Activated T-helper 9 cell treated with anti-CD3 and anti-CD28 coated beads, Interleukin-2, amount 50 U/mL, for 16 hours (primary cell): ENCODE measurements at places on chromosomes 16 and 17.

DNA sequence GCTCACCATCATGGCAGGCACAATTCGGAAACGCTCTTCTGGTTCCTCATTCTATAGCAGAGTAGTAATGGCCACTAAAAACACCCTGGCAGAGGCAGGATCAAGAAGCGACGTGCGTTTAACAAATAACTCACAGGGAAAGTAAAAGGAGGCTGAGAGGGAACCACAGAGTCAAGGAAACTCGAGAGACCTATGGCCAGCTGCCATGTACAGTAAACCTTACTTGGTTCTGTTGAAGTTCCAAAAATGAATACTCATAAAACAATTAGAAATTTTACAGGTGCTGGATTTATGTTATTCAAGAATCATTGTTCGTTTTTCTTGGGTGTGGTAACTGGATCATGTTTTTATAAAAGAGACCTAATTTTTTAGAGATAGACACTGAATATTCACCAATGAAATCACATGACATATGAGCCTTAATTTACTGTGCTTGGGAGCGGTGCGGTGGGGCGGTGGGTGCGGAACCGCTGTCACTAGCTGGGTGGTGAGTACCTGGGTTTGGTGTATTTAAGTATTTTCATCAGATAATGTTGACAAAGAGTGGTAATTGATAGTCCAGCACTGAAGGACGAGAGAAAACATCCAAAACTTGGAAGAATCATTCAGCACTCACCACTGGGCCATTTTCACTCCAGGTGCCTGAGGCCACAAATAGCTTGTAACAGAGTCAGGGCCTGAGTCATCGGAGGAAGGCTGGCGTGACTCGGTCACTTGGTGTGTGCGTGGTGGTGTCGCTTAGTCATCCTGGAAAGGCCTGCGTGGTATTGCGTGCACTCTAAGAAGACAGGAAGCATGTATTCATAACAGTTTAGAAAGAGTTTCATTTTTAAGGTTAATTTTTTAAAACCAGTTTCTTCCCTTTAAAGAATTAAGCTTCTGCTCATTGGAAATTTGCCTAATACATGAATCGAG lies 135.4 kb upstream of the CHMP6 start:
- peak; percentile 82 for DNase-seq

DNA sequence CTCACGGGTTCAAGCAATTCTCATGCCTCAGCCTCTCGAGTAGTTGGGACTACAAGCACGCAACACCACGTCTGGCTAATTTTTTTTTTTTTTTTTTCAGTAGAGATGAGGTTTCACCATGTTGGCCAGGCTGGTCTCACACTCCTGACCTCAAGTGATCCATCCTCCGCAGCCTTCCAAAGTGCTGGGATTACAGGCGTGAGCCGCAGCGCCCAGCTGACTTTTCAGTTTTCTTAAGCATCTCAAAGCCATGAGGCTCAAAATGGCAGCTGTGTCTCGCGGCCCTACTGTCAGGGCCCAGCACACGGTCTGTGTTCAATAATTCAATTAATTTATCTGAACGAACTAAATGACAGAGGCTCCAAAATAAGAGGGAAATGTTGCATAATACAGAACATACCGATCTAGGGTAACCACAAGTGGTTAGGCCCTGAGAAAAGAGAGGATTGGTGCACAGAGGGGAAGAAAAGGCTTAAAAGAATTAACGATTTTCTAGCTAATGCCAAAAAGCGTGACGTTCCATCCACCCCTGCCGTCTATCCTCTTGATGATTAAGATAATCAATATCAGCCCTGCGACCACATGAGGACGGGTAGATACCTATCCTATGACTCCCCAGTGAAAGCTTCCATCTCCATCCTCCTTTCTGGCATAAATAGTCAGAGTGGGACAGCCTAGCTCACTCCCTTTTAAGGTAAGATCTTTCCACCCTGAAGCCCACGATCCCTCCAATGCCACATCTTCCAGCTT lies 136.9 kb downstream of the SLC39A11 start:
- DNase-seq, result no peak

DNA sequence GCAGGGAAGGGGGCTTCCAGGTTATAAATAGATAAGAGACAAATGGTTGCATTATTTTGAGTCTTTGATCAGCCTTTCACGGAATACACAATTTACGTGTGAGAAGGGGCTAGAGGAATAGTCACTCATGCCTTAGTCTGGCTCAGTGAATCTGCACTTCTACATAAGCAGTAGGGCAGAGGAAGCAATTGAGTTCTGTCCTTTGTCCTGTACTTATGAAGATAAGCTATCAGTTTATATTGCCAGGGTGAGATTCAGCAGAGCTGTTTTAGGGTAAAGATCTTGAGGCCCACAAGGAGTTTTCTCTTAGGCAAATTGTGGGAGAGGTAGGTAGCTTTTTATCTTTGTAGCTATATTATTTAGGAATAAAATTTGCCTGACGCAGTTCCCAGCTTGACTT lies 33.3 kb downstream of the TOM1L1 start:
- no peak for DNase-seq

DNA sequence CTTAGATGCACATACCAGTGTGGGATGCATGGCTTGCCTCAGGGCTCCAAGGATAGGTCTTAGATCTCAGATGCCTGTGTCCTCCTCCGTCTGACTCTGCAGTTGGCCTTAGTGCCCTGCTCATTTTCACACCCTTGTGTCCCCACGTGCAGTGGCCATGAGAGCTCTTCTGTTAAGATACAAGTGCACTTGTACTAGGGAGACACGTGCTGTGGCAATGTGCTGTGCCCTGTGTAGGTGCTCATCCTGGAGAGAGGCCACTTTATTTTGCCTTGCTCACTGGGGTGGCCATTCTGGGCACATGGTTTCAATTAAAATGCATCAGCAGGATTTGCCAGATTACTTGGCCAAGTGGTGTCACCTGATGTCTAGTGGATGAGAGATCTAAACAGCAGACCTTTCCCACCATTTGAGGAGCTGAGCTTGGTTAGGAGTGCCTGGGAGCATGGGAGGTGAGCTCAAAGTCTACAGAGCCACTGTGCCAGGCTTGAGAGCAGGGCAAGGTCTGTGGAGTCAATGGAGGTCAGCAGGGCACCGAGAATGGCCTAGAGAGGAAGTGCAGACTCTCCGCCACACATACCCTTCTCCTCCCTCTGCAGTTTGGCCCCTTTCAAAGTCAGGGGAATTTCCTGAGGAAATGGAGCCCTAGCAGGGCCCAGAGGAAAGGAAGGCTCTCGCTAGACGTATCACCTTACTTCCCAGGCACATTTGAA lies 25.2 kb upstream of the SMPD3 start:
- DNase-seq, result no peak

- peak; percentile 30 for DNase-seq
Measured at GRCh38 chr16:3431779-3432219, 11.5 kb downstream of the ZNF597 start.

DNA sequence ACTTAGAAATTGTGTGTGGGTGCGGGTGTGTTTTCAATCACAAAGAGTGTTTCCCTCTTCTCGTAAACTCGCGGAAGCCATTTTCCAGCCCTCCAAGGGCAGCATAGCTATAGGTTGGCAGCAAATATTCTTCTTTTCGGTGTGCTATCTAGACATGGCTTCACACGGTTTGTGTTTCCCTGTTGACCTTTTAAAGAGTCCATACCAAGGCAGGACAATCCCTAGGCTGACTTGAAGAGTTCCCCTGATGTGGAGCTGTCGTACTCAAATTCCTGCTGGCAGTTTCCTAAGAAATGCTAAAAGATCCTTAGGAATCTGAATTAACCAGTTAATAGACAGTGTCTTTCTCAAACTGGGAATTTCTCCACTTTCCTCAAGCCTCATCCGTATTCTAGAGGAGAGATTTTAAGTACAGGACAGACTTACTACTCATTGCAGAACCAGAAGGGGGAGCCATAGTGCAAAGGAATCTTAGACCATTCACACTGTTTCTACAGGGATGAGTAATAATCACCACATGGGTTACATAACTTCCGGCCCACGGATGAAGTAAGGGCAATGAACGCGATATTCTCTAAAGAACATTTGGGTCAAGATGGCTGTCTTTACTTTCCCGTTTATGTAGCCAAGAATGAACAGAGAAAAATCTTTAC lies 288.6 kb upstream of the ELAC2 start:
- DNase-seq, result no peak
